ENCODE measurements at places on chromosomes 6 and 20. TPM values are rescaled to one million over a fixed set of nuclear protein-coding genes. Genes with fewer than 3 reads are reported as not detected.

GRCh38 chr6:97969065-97969464, 686.0 kb upstream of the MMS22L start:
- no peak for DNase-seq

GRCh38 chr6:129659590-129660345, 50.2 kb downstream of the ARHGAP18 start:
- DNase-seq = no peak

DNA sequence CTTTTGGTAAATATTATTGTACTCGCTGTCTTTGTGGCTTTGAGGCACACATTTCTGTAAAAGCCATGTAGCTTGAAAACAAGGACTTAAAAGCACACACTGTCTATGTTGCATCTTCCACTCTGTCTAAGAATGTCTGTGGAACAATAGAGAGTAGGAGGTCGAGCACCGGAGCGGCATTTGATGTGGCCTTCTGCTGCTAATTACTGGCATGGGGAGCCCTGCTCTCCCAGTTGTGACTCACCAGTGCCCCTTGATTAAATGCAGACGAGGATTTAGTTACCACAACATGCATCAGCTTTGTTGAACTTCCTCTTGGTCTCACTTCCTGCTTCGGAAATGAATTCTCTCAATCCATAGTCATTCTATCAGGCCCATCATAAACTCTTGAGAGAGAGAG, 680.7 kb upstream of the SLC35B3 start:
- no peak for DNase-seq

Gene SPATS1
- not detected for total RNA-seq

Gene CCHCR1
- 4.9 TPM for total RNA-seq
